ENCODE measurements at places on chromosomes 3 and 15.

DNA sequence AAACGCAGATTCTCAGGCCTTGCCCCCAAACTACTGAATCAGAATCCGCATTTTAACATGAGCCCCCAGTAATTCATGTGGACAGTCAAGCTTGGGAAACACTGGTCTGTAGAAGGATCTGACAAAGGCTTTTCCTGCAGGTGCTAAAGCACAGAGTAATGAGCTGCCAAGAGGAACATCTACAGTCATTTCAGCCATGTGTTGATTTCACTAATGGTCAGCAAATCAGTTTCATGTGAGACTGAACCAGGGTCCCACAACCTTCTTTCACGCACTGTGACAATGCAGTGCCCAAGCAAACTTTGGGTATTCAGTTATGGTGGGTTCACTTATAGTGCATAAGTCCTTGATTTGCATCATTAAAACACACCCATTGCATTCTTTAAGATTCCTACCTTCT is 237.6 kb downstream of the TUSC7 start:
- DNase-seq = no peak

GRCh38 chr15:43258781-43259180 is 7.9 kb downstream of the TGM5 start:
- no peak for DNase-seq

DNA sequence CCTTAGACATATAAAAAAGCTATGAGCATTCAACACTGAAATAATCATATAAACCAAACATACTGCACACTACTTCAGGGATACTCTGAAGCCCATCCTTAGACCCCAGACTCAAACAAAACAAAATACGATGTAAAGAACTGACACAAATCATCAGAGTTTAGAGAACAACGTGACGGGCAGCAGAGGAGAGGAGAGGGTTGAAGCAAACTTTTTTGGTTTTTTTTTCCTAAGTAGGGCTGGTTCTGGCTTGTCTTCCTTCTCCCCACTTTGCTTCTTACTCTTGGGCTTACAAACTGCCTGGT is 34.7 kb downstream of the GAP43 start:
- no peak for DNase-seq

- DNase-seq = no peak
Observed at GRCh38 chr3:144312702-144313101, 341.1 kb downstream of the DIPK2A start.

DNA sequence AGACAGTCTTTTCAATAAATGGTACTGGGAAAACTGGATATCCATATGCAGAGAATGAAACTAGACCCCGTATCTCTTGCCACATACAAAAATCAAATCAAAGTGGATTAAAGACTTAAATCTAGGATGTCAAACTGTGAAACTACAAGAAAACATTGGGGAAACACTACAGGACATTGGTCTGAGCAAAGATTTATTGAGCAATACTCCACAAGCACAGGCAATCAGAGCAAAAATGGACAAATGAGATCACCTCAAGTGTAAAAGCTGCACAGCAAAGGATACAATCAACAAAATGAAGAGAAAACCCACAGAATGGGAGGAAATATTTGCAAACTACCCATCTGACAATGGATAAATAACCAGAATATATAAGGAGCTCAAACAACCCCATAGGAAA is 38.4 kb upstream of the MBNL1 start:
- DNase-seq = no peak

DNA sequence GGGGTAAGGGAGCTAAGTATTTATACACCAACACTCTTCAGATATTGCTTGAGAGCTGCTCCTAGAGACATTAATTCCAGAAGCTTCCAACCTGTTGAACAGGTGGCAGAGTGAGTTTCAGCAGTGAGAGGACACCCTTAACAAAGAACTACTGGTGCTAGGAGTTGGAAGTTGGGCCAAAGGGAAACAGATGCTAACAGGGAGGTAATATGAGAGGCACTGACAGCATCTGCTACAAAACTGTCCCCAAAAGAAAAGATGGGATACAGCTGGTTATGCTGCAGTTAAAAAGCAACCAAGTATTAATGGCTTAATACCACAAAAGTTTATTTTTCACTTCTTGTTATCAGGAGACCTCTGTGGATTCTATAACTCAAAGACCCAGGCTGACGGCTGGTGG is 104.5 kb upstream of the SATB1 start:
- DNase-seq = no peak

DNA sequence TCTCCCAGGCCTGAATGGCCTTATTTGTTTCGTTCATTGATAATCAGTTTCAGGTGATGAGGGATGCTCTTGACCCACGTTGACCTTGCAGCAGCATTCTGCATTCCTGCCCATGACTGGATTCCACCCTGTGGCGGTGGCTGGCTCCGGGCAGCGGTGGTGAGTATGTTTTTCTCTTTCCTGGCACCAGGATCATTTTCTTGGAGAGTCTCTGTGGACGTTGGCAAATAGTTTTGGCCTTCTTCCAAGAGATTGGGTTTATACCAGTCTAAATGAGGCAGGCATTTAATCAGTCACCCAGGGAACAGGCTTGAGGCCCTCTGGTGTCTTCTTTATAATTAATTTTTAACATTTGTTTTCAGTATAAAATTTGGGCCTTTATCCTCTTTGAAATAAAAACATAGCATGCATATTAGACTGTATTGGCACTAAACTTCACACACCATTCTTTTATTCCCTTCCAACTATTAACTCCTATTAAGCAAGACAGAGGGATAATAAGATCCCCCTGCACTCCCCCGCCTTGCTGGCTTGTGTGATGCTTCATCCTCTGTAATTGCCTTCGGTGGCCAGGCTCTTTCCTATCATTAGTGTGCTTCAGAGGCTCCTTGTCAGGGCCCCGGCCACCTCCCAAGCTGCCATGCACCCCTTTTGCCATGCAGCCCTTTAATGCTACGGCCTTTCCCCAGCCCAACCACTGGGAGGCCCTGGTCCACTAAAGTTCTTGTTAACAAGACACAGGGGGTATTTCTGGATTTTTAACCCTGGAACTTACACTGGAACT is 176.2 kb upstream of the TOPAZ1 start:
- no peak for DNase-seq

- DNase-seq = no peak
Observed at GRCh38 chr3:105798381-105798934, 70.4 kb downstream of the CBLB start.

GRCh38 chr3:141915766-141916165 is 39.3 kb downstream of the ATP1B3 start:
- DNase-seq = no peak

DNA sequence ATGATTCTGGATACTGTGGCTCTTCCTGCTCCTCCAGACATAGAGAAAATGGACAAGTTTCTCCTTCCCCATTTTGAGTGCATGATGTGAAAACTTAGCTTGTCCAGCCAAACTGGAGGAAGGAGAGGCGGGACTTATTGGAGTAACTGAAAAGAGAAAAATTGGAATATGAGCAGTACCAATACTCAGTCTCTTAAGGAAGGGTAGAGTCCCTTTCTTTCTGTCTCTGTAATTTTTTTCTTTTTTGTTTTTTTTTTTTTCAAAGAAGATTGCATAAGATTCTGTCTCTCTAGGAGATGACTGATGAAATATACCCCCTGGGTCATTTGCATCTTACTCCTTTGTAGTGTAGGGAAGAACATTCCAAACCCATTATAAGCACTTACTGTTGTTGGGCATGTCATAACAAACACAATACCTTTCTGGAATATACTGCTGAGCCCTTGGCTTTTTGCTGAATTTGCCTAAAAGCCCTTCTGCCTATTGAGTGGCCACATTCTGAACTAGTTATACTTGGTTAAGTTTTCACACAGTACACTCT is 498.1 kb upstream of the TPRG1 start:
- DNase-seq = no peak

- no peak for DNase-seq
Observed at GRCh38 chr15:88844749-88845386, 41.6 kb downstream of the ACAN start.

GRCh38 chr3:190265126-190265525 is 57.1 kb downstream of the CLDN1 start:
- no peak for DNase-seq

DNA sequence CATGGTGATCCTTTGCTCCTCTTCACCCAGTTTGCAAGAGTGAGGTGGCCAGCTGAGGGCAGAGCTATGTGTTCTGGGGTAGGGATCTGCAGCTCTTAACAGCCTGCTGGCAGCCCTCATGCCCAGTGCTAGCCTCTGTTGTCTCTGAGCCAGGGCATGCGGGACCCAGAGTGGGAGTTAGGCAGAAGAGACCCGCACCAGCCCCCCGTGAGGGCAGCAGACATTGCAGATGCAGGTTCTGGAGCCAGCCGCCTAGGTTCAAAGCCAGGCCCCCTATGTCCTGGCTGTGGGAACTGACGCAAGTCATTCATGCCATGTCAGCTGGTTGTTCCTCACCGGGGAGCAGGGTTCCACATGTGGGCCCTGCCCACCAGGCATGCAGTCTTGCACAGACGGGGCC is 74.7 kb downstream of the DNAJB8 start:
- DNase-seq = no peak

GRCh38 chr3:172355836-172356235 is 92.4 kb downstream of the GHSR start:
- no peak for DNase-seq

DNA sequence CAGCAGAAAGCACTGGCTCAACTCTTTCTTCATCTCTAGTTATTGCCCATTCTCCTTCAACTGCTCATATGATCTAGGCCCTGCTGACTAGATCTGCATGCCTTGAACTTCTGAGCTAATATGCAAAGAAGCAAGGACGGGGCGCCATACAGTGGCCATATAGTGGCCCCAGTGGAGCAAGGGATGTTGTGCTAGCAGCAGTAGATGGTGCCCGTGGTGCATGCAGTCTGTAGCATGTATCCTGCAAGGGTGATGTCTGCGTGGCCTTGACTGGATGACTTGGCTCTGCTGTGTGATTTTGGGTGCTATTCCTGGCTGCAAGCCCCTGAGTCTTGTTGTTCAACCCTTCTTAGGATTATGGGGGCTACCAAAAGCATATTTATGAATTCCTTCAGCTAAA is 12.2 kb upstream of the NMD3 start:
- no peak for DNase-seq

- DNase-seq = no peak
Observed at GRCh38 chr3:87069971-87070370, 79.0 kb upstream of the VGLL3 start.

All from RWPE2 (cell line).